Left lobe of liver (tissue), 2 donors: ENCODE measurements at places on chromosomes 5 and 9. TPM values are rescaled to one million over a fixed set of nuclear protein-coding genes. Genes with fewer than 3 reads are reported as not detected.

The PDE8B gene
- total RNA-seq: 5.5 TPM

The MEGF10 gene
- total RNA-seq: 1.4 TPM

The STOML2 gene
- total RNA-seq: 64.3 TPM

The SHB gene
- total RNA-seq: 14.1 TPM

The KLF4 gene
- 2.9 TPM for total RNA-seq

The TMEM174 gene
- not detected for total RNA-seq

The BARX1 gene
- total RNA-seq: not detected

DNA sequence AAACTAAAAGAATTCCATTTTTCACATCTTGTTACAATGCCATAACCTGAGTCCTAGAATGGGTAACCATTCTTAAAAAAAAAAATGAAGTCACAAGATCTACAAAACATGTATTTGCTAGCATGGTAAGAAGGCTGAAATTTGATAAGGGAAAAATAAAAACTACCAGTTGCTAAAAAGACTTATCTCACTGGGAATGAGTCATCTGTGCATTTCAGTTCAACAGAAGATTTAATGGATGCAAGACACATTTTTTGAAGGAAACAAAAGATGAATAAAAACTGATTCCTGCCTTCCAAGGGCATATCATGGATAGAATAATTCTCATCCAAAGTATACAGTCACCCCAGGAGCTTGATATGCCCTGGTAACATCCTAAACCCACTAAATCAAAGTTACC, 47.2 kb downstream of the SGTB start:
- no peak for DNase-seq

- DNase-seq: no peak
Measured at GRCh38 chr5:149170299-149170698, 29.0 kb downstream of the ABLIM3 start.

- DNase-seq: peak; percentile 57
Measured at GRCh38 chr5:141637767-141638419, 1.1 kb downstream of the RELL2 start.

DNA sequence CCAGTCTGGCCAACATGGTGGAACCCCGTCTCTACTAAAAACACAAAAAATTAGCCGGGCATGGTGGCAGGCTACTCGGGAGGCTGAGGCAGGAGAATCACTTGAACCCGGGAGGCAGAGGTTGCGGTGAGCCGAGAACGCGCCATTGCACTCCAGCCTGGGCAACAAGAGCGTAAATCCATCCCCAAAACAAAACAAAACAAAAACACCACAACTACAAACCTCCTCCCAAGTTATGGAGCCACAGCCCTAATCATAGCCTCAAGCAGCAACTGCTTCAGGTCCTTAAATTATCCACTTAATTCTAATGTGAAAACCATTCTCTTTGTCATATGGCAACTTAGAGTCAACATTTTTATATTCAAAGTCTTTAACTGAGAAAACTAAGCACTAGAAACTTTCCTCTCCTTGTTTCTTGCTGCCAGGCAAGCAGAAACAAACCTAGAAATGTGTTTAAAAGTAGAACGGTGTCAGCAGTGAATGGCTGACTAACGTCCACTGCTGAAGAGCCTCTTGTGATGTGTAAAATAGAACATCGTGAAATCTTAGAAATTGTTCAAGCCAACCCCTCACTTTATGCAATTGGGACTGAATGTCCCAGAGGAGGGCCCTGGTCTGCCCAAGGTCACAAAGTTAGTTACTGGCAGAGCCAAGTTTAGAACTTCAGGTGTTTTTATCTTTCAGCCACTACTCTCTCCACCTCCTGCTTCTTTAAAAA, 5.7 kb downstream of the TMEM245 start:
- peak; percentile 48 for DNase-seq

- no peak for DNase-seq
Measured at GRCh38 chr5:154521756-154522155, 43.7 kb upstream of the HAND1 start.

DNA sequence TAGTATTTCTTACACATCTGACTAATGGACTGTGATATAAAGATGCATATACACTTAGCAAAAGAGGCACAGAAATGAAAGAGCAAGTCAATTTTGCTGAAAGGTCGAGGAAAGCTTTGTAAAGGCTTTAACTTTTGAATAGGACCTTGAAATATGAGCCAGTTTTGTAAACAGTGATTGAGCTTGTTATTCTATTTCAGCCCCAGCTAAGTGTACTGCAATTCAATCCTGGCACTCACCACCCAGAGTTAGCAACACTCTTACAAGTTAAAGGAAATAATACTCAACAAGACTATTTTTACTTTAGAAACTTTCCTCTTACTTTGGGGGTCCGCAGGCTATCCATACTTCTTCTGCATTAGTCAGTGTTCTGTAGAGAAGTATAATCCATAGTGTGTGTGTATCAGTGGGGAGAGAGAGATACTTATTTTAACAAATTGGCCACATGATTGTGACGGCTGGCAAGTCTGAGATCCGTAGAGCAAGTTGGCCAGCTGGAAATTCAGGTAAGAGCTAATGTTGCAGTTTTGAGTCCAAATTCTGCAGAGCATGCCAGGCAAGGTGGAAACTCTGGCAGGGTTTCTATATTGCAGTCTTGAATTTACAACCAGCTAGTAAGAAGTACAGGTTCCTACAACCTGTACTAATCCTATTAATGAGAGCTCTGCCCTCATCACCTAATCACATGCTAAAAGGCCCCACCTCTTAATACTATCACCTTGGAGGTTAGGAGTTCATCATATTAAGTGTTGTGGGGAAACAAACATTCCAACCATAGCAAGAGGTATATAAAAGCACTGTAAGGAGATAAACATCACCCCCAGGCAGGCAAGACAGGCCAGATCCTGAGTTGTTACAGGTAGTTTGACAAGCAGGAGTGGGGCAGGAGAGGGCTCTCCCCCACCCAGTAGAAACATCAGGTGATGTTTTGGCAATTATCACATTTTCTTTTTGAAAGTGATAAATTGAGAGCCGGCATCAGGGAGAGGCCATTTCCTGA, 33.6 kb downstream of the IL7R start:
- DNase-seq: no peak

DNA sequence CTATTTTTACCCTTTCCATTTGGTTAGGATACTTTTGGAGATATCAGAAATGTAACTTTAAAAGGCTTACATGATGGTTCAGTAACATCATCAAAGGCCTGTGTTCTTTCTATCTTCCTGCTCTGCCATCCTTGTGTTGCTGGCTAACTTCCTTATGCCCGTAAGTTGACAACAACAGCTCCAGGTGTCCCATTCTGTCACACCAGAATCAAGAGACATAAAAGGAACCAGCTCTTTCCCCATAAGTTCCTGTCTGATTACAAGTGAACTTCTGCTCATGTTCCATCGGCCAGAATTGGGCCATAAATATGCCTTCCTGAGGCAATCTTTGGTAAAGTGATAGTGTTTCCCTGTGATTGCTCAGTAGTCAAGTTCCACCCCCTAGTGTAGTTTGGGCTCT, 92.4 kb downstream of the FAM170A start:
- no peak for DNase-seq

- no peak for DNase-seq
Measured at GRCh38 chr5:146993876-146994530, 115.4 kb upstream of the PPP2R2B start.

- DNase-seq: no peak
Measured at GRCh38 chr5:13574574-13574973, 369.9 kb downstream of the DNAH5 start.

- no peak for DNase-seq
Measured at GRCh38 chr5:80655231-80655774, 520 bp upstream of the DHFR start.

GRCh38 chr5:10486511-10487344, 45.0 kb downstream of the ROPN1L start:
- DNase-seq: no peak

DNA sequence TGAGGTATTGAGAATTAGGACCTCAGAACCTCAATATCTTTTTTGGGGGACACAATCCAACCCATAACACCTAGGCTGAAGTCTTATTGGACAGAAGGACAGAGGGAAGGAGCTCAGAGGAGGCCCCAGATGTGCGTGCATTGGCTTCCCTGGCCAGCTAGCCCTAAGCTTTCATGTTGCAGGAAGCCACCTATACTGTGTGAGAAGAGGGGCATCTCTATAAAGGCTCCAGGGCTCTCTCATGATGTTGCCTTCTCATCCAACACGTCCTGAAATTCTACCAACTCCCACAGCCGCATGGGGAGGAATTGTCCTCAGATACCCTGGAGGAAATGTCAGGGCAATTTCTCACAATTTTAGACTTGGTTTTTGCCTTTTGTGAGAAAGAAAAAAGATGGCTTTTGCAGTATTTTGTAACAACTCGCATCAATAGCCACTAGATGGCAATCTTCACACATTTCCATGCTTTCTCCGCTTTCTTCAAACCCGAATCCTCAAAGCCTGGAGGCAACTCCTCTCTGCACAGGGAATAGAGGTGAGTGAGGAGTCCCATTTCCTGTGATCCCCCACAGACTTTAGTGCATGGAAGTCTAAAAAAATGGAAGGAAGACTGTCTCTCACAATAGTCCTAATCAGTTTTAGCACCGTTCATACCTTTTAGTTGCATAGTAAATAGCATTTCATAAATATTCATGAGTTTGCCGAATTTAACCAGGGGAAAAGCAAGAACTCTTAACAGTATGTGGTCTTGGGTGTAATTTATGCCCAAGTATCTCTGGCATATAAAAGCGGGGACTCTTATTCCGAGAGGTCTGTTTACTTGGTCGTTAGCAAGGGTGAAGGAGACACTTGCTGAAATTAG, 7.4 kb upstream of the PPP3R2 start:
- DNase-seq: no peak

DNA sequence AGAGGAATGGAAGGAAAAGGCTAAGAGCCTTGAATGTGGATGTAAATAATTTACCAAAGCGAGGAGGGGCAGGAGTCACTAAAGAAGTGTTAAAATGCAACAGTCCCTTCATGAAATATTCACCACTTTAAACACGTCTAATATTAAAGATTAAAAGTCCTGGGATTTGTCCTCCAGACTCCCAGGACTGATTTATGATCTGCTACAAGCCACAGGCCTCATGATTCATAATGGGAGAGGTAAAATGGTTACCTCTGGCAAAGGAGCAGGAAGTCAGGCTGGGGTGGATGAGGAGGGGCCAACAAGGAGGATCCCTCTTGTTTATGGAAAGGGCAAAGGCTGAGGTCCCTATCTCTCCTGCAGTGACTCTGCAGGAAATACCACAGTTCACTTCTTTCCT, 292.4 kb downstream of the TRIM32 start:
- DNase-seq: no peak

- no peak for DNase-seq
Measured at GRCh38 chr5:6623941-6624340, 8.9 kb downstream of the NSUN2 start.

GRCh38 chr9:125646621-125647100, 60.3 kb downstream of the MAPKAP1 start:
- DNase-seq: no peak

GRCh38 chr5:170141636-170142035, 35.9 kb downstream of the FOXI1 start:
- no peak for DNase-seq
